ENCODE measurements at places on chromosomes 4 and X.
A peak's percentile ranks its signal among the peaks of the same experiment; 100 is the strongest.

GRCh38 chr4:76012388-76012801 lies 5.1 kb upstream of the CXCL9 start:
- H3K36me3 ChIP-seq, result no peaks in the 10 kb centered on the region
- H3K27ac ChIP-seq, result no peak overlapping the region
- no peak overlapping the region for H3K4me3 ChIP-seq
- no peak for DNase-seq
- H3K4me1 ChIP-seq, result peaks cover 3% of the 10 kb centered on the region

DNA sequence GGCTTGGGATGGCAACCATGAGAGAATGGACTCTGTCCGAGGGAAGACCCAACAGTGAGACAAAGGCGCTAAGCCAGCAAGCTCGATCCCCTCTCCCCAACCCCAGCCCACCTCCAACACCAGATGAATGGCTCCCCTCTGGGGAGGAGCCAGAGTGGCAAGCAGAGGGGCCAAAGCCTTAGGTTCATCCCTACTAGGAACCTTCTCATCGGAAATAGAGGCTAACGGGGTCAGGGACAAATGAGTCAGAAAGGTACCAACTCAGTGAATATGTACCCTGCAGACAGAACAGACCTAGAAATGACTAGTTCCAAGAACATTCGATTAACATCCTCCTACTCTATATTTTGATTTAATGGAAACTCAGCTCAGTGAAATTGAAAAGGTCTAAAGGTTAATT lies 73.9 kb downstream of the NSG1 start:
- peaks cover 7% of the 10 kb centered on the region for H3K4me1 ChIP-seq
- no peak overlapping the region for H3K27ac ChIP-seq
- peaks cover 18% of the 10 kb centered on the region for H3K36me3 ChIP-seq
- DNase-seq, result no peak
- no peak overlapping the region for H3K4me3 ChIP-seq

GRCh38 chr4:89545315-89545714 lies 237.7 kb upstream of the GPRIN3 start:
- no peak overlapping the region for H3K27ac ChIP-seq
- peaks cover 20% of the 10 kb centered on the region for H3K27me3 ChIP-seq
- H3K4me3 ChIP-seq, result no peak overlapping the region
- no peak for DNase-seq
- H3K36me3 ChIP-seq, result peaks cover 1% of the 10 kb centered on the region
- H3K4me1 ChIP-seq, result peaks cover under 1% of the 10 kb centered on the region

DNA sequence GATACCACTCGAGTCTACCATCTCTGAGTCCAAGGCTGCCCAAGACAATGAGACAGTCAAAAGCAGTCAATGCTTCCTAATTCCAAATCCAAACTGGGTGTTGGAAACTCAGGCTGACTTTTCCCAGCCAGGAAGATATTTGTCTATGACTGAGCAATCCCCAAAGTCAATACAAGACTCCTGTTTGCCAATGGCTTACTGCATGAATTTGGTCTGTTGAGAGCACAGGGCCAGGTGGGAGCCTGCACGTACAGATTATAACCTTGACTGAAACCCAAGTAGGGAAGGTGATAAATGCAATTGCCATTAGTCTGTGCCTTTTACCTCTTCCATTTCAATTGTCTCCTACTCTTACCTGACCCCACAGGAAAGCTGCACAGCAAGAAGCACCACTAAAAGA lies 72.6 kb upstream of the PPARGC1A start:
- DNase-seq, result no peak
- H3K27me3 ChIP-seq, result no peaks in the 10 kb centered on the region
- H3K4me3 ChIP-seq, result no peak overlapping the region
- H3K36me3 ChIP-seq, result no peaks in the 10 kb centered on the region
- no peaks in the 10 kb centered on the region for H3K4me1 ChIP-seq

GRCh38 chr4:174134361-174134760 lies 149.1 kb downstream of the FBXO8 start:
- DNase-seq, result no peak
- no peaks in the 10 kb centered on the region for H3K36me3 ChIP-seq
- H3K27me3 ChIP-seq, result peaks cover 5% of the 10 kb centered on the region
- H3K27ac ChIP-seq, result no peak overlapping the region

- peaks cover 2% of the 10 kb centered on the region for H3K27me3 ChIP-seq
- no peak within 1 kb of the TSS for H3K4me3 ChIP-seq
- peak; percentile 80 for DNase-seq
- H3K4me1 ChIP-seq, result no peaks in the 10 kb centered on the region
- H3K36me3 ChIP-seq, result no peaks in the 10 kb centered on the region
- no peak within 1 kb of the TSS for H3K27ac ChIP-seq
Observed at GRCh38 chr4:8580321-8581093, at the start of gene GPR78. Gene GPR78 (plus strand): TSS chr4:8580392. CDS start chr4:8580983, 591 bp downstream.

DNA sequence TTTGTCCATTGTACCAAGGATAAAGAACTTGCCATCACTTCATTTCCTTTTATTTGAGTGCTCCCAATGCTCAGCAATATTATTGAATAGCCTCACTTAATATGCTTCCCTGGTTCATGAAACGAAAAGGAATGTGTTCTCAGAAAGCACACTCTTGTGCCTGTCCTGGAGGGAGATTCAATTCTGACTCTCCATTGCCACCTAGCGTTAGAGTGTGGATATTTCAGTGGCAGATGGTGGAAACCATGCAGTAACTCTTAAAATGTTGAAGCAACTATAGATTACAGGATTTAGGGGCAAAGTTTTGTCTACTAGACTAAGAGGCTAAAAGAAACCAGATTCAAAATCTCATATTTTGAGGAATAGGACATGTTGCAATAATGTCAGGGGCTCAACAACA lies 36.0 kb downstream of the GAB3 start:
- H3K27ac ChIP-seq, result no peak overlapping the region
- H3K36me3 ChIP-seq, result peaks cover 22% of the 10 kb centered on the region
- H3K27me3 ChIP-seq, result no peaks in the 10 kb centered on the region
- no peak overlapping the region for H3K4me3 ChIP-seq

DNA sequence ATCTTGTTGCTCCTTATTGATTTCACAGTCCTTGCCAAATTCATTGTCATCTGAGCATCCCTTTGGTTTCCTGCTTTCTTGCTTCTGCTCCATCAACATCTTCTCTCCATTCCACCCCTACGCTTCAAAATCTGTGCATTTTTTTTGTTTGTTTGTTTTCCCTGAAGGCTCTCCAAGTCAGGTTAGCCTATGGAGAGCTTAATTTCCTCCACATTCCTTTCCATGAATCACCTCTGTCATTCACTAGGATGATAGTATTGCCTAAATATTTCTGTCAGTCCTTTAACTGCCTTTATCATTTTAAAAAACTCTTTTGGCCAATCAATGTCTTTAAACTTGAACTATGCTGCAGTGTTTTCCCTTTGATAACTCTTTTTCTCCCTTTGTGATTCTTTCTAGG lies 67.7 kb downstream of the PPARGC1A start:
- H3K27ac ChIP-seq, result no peak overlapping the region
- no peaks in the 10 kb centered on the region for H3K27me3 ChIP-seq
- H3K4me3 ChIP-seq, result no peak overlapping the region
- no peaks in the 10 kb centered on the region for H3K4me1 ChIP-seq
- H3K36me3 ChIP-seq, result no peaks in the 10 kb centered on the region

GRCh38 chr4:40629401-40630334 lies at the start of gene RBM47:
Gene RBM47 (minus strand): TSS chr4:40629864. CDS start chr4:40438893, 190,971 bp downstream.
- no peak within 1 kb of the TSS for H3K27ac ChIP-seq
- H3K36me3 ChIP-seq, result no peaks in the 10 kb centered on the region
- H3K27me3 ChIP-seq, result peaks cover 45% of the 10 kb centered on the region
- peak within 1 kb of the TSS; percentile 80 for H3K4me3 ChIP-seq
- DNase-seq, result peak; percentile 52
- peaks cover 20% of the 10 kb centered on the region for H3K4me1 ChIP-seq

- no peak overlapping the region for H3K4me3 ChIP-seq
- peaks cover 20% of the 10 kb centered on the region for H3K36me3 ChIP-seq
- DNase-seq, result no peak
- H3K27ac ChIP-seq, result no peak overlapping the region
- no peaks in the 10 kb centered on the region for H3K27me3 ChIP-seq
Observed at GRCh38 chr4:143178923-143179322, 5.8 kb upstream of the USP38 start.

GRCh38 chr4:56102601-56103000 lies 153.9 kb downstream of the CEP135 start:
- no peaks in the 10 kb centered on the region for H3K4me1 ChIP-seq
- H3K27me3 ChIP-seq, result peaks cover 4% of the 10 kb centered on the region
- H3K4me3 ChIP-seq, result no peak overlapping the region
- H3K36me3 ChIP-seq, result no peaks in the 10 kb centered on the region

DNA sequence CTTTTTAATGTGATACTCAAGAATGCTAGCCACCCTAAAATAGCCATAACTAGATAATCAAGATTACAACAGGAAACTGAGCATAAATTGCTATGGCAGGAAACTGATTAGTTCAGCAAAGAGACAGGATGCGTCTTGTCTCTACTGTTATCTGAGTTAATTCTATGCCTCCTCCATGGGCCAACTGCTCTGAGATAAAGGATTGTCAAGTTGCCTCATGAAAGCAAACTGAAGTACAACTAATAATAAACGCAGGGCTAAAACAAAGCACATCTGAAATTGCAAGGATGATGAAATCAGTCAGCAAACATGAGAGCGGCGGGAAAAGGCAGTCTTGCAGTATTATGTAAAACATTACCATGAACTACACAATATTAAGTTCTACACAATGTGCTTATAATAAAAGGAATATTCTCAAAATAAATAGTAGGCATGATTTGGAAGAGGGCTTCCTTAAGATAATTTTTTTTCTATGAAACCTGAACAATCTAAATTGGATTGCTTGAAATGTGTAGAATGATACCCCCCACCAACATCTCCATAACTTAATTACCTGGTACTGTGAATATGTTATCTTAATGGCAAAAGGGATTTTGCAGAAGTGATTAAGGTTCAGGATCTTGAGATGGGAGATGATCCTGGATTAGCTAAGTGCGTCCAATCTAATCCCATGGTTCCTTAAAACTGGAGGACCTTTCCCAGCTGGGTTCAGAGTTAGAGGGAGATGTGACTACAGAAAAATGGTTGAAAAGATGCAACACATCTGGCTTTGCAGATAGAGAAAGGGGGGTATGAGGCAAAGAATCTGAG lies 65.9 kb downstream of the ANTXR2 start:
- peaks cover 41% of the 10 kb centered on the region for H3K4me1 ChIP-seq
- H3K4me3 ChIP-seq, result peak overlapping the region; percentile 35
- H3K27ac ChIP-seq, result peak overlapping the region; percentile 65
- H3K27me3 ChIP-seq, result no peaks in the 10 kb centered on the region

DNA sequence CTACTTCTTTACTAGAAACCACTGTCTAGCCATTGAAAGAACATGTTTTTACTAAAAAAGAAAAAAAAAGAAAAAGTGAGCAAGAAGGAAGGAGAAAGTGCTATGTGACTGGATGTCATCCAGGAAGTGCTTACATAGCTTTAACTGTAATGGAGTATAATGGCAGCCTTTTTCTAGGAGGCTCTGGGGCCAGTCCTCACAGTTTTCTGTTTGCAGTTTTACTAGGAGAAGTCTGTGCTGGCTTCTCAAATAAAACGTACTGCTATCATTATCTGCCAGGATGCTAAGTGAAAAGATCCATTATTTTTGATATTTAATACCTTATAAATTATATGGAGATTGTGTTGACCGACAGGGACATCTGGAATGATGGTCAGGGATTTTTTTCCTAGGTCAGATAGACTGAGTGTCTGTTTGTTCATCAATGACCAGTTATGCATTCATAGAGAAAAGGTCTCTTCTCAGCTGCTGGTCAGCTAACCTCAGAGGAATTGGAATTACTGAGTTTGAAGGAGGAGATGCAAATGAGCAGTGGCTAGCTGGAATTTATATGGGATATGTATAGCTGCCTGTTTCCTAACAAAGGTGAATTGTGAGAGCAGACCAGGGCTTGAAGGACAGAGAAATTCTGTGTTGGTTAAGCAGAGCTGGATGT lies 21.7 kb downstream of the LPAR4 start:
- no peak for DNase-seq
- H3K4me3 ChIP-seq, result no peak overlapping the region
- H3K27me3 ChIP-seq, result no peaks in the 10 kb centered on the region
- H3K27ac ChIP-seq, result no peak overlapping the region
- no peaks in the 10 kb centered on the region for H3K36me3 ChIP-seq

DNA sequence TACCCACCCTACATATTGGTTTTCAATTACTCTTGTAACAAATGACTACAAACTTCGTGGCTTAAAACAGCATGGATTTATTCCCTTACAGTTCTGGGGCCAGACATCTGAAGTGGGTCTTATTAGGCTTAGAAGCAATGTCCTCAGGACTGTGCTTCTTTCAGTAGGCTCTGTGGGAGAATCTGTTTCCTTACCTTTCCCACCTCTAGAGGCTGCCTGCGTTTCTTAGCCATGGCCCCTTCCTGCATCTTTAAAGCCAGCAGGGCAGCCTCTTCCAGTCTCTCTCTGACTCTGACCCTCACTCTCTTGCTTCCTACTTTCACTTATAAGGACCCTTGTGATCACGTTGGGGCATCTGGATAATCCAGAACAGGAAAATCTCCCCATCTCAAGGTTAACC lies 252.5 kb upstream of the PGRMC2 start:
- no peaks in the 10 kb centered on the region for H3K27me3 ChIP-seq
- H3K4me1 ChIP-seq, result no peaks in the 10 kb centered on the region
- no peak overlapping the region for H3K27ac ChIP-seq
- H3K36me3 ChIP-seq, result no peaks in the 10 kb centered on the region

GRCh38 chr4:40840255-40840984 lies 90.7 kb downstream of the NSUN7 start:
- H3K4me3 ChIP-seq, result no peak overlapping the region
- no peaks in the 10 kb centered on the region for H3K27me3 ChIP-seq
- H3K36me3 ChIP-seq, result no peaks in the 10 kb centered on the region
- H3K27ac ChIP-seq, result no peak overlapping the region
- DNase-seq, result no peak

DNA sequence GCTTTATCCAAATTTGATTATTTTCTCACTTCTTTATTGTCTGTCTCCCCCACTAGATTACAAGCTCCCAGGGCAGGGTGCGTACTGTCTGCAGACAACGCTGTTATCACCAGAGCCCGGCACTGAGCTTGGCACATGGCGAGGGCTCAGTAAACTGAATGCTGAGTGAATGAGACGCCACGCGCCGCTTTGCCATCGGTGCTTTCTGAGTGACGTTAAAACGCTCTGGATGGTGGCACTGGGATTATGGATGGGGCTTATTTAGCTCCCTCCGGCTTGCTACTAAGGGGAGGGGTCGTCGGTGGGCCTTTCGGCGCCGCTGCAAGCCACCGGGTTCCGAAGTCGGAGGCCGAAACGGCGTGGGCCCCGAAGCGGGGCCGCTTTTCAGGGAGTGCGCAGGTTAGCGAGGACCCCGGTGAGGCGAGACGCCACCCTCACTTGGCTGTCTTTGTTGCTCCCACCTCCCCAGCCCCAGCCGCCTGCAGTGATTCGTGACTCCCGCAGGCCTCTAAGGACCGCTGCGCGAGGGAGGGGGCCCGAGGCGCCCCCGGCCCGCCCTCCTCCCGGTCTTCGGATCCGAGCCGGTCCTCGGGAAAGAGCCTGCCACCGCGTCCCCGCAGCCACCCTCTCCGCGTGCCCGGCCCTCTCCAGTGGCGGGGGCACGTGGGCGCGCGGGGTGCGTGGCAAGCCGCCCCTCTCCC lies 569 bp upstream of the FHL1 start:
- no peaks in the 10 kb centered on the region for H3K36me3 ChIP-seq
- peaks cover 15% of the 10 kb centered on the region for H3K27me3 ChIP-seq
- peak; percentile 38 for DNase-seq
- H3K4me1 ChIP-seq, result peaks cover 19% of the 10 kb centered on the region
- H3K4me3 ChIP-seq, result peak overlapping the region; percentile 83
